Mucosa of descending colon (tissue), 3 donors: ENCODE measurements at places on chromosomes 5 and 9. TPM values are rescaled to one million over a fixed set of nuclear protein-coding genes. Genes with fewer than 3 reads are reported as not detected.

The KCNV2 gene
- not detected for total RNA-seq

The CCDC180 gene
- total RNA-seq: 5.6 TPM

DNA sequence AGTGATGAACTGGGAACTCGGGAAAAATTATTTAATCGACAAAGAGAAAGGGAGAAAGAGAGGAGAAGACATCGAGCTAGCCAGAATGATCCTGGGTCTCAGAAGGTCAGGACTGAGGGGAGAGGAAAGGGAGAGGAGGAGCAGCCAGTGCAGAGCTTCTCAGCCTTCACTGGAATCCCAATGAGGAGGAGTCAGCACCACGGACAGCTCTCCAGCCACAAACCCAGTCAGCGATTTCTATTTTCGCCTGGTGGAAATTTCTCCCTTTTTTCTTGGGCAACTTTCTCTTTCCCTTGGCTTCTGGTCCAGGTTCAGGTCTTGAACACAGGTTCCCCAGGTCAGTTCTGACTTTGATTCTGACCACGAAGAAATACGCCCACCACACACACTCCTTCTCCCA is 1.6 kb upstream of the BRINP1 start:
- DNase-seq: peak; percentile 67

DNA sequence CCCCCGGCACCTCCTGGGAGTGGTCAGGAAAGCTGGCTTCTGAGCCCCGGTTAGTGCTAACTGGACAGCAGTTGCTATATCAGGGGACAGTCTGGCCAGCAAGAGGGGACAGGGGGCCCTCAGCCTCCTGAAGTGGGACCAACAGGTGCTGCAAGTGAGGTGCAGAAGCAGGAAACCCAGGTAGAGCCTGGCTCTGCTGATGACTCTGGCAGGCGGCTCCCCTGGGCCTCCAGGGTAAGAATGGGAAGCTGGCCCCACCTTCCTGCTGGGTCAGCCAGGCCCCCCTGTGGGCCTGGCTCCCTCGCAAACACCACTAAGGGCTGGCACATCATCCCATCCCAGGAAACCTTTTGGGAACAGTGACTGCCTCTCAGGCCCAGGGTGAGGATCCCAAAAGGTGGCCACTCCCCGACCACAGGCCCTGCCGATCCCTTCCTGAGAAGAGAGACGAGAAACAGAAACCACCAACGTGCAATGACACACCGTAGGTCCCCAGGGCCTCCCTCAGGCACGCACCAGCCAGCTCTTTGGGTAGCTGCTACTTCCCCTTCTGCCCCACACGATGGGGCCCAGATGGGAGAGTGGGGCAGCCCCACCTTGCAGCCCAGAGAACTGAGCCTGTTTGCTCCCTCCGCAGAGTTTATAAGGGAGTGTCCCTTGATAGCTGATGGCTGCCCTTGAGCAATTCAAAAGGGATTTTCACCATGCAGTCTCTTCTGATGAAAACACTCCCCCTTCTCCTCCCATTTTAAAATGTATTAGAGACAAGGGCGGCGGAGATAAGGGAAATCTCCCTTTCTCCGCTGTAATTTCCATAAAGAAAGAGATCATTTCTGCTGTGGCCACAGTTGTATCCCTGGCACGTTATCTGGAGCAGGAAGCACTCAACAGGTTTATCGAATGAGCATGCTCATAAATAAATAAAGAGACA is 76.8 kb downstream of the STK10 start:
- DNase-seq: peak; percentile 73

The DOCK2 gene
- total RNA-seq: 7.2 TPM

DNA sequence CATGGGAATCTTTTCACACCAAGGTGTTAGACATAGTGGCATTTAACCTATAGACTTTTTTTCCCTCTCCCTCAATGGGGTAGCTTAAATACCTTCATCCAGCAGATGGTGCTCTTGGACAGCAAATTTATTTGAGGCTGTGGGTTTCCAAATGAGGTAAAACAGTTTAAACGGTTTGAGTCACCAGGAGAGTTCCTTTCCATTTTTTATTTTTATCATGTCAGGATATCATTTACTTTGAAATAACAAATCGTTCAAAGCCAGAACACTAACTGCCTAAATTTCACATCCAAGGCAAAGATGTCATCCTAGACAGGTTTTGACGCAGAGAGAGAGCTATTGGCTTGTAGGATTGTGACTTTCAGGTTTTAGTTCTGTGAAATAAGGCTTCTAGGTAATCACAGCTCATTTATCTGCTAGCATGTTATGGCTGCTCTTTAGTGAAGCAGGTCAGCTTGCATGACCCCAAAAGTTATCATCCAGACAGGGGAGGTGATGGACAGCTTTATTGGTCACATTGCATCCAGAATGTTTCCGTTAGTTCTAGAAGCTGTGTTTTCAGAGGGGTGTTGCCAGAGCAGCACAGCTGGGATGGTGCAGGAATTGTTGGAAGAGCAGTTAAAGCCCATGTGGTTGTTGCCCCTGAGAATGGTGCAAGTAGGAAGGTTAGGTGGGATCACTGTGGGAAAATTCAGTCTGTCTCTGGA is 69.8 kb downstream of the KDM4C start:
- no peak for DNase-seq

- DNase-seq: no peak
Observed at GRCh38 chr5:570886-571285, 41.3 kb upstream of the CEP72 start.

The PALM2AKAP2 gene
- total RNA-seq: 5.3 TPM

GRCh38 chr9:5041390-5042115 is 56.5 kb downstream of the JAK2 start:
- no peak for DNase-seq

The PCDHGA2 gene
- 3.8 TPM for total RNA-seq

GRCh38 chr9:113585085-113585442 is 121.5 kb downstream of the RGS3 start:
- no peak for DNase-seq

DNA sequence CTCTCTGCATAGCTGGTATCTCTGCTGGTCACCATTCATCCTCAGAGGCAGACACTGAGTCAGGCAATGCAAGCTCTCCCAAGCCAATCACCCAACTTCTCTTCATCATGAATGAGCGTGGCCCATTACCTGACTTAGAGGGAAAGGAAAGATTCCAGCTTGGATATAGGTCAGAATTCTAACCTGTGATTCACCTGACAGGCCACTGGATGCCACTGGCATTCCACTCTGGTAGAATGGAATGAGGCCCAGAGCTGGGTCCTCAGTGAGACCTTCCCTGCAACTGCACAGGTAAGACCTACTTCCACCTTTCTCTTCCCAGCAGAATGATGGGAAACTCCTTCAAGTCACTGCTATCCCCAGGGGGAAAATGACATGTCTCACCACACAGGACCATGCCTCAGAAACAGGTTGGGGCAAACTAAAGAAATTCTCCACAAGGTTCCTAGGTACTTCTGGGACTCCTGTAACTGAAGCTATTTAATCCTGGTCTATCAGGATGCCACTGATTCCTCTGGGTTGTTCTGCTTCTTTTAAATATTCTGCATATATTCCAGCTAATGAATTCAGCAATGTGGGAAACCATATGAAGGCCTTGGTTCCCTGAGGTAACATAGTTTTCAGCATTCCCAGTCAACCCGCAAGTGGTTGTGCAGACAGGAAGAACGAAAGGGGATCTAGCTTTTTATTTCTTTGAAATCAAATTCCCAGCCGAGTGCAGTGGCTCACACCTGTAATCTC is 62.0 kb downstream of the SUSD1 start:
- peak; percentile 52 for DNase-seq

The SAXO1 gene
- total RNA-seq: 0.24 TPM

The PCDH1 gene
- 159 TPM for total RNA-seq

The ANKRD20A1 gene
- total RNA-seq: 15.3 TPM

The RGS7BP gene
- 0.63 TPM for total RNA-seq

The LCN1 gene
- total RNA-seq: not detected

GRCh38 chr9:137449931-137450538 is 8.9 kb upstream of the ENTPD8 start:
- DNase-seq: peak; percentile 56

GRCh38 chr9:69940674-69941073 is 103.0 kb upstream of the MAMDC2 start:
- no peak for DNase-seq

The FSTL4 gene
- 0.77 TPM for total RNA-seq

DNA sequence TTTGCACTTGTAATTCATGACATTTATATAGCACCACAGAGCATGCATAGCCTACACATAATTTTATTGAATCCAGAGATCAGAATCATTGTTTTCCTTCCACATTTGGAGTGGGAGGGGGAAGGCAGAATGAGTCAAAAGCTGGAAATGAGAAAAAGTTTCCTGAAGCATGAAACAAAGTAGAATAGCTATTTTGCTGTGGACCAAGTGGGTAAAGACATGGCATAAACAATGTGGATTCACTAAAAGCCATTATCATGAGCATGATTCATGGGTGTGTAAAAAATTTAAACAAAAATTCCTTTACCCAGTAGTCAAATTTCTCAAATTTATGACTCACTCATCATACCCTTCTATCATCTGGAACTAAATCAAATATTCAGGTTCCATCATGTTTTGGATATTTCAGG is 97.9 kb downstream of the YIPF5 start:
- no peak for DNase-seq

DNA sequence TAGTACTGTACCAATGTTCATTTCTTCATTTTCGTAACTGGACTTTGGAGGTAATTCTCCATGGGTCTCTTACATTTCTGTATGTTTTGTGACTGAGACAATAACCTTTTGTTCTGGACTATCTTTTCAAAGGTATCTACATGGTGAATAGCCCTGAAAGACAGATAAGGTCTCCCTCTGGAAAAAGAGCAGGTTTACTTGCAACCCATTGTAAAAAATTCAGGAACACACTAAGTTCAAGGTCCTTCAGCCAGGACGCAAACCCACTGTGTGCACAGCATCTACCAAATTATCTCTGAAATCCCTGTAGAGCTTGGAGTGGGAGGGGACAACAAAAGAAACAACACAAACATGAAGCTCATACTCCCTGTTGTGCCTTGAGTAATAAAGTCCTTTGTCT is 8.3 kb downstream of the DTWD2 start:
- DNase-seq: no peak

- DNase-seq: no peak
Observed at GRCh38 chr9:20853866-20854265, 169.8 kb downstream of the FOCAD start.

GRCh38 chr5:7208938-7209337 is 187.0 kb upstream of the ADCY2 start:
- DNase-seq: no peak

- DNase-seq: no peak
Observed at GRCh38 chr5:89034588-89034987, 151.6 kb upstream of the MEF2C start.

The CHSY3 gene
- 0.52 TPM for total RNA-seq

GRCh38 chr5:32231929-32232328 is 57.8 kb upstream of the GOLPH3 start:
- DNase-seq: peak; percentile 31

DNA sequence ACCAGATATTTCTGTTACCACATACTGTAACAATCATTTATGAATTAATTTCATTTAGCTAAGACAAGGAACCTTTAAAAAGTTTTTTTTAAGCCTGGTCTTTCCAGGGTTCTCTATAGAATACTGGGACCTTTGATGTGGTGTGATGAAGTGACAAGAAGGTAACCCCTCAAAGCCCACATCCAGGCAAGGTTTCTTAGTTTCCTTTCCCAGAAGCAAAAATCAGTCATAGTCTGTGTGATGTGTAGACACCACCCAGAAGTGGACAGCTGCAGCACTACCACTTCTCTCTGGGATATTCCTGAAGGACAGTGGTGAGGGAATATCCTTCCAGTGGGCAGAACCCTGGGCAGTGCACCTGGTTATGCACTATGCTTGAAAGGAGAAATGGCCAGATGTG is 115.6 kb downstream of the TTC39B start:
- no peak for DNase-seq

- DNase-seq: no peak
Observed at GRCh38 chr5:154087260-154087659, 48.5 kb downstream of the MFAP3 start.

DNA sequence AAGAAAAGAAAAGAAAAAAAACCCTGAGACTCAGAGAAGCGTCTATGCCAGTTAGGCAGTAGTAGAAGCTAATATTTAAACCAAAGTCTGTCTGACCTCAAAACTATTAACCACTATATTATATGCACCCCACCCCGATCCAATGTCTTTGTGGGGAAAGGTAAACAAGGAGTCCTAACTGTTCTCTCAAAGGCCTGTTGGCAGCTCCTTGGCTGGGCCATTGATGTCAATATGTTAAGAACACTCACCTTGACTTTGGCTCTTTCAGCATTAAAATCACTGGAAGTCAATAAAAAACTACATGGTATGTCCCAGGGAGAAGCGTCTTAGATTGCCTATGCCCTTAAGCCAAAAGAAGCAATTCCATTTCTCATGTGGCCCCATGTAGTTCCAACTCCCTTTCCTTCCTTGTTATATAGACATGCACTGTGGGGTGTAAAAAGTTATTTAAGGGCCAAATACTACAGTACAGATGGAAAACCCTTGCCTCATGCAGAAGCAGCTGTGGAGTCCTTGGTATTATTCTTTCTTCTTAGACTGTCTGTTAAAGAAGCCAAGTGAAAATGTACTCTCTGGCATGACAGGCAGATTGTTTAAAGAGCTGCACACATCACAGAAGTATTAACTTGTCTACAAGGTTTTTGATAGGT is 308.6 kb upstream of the RPS23 start:
- no peak for DNase-seq

DNA sequence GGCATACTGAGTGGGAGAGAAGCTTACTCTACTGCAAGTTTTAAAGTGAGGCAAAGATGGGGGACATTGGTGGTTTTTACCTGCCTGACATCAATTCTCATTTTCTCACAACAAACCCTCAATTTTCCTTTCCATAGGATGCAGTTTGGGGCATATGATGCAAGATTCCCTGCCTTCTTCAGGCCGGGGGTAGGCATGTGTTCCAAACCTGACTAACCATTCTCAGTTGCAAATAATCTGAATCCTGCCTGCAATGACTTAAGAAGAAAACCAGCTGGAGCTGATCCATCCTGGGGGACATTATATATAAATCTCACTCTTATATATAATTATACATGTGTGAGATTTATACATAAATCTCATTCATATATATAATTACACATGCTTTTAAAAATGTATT is 223.6 kb upstream of the EFNA5 start:
- DNase-seq: no peak

The ADAMTSL1 gene
- total RNA-seq: 32.1 TPM

GRCh38 chr9:20289423-20290010 is 332.8 kb downstream of the MLLT3 start:
- DNase-seq: no peak

The ARHGEF28 gene
- 11.6 TPM for total RNA-seq

The REXO4 gene
- total RNA-seq: 18.7 TPM

- no peak for DNase-seq
Observed at GRCh38 chr9:69658987-69659675, 13.0 kb downstream of the APBA1 start.

- no peak for DNase-seq
Observed at GRCh38 chr5:51091816-51092215, 291.4 kb upstream of the ISL1 start.

The OR1K1 gene
- total RNA-seq: not detected

GRCh38 chr5:132008961-132009680 is 2.3 kb downstream of the ACSL6 start:
- DNase-seq: peak; percentile 25

- DNase-seq: no peak
Observed at GRCh38 chr9:32516241-32516640, 9.8 kb downstream of the RIGI start.

- DNase-seq: no peak
Observed at GRCh38 chr5:143957455-143957854, 145.5 kb downstream of the HMHB1 start.

- DNase-seq: no peak
Observed at GRCh38 chr5:76547891-76548524, 75.2 kb downstream of the F2RL2 start.

- no peak for DNase-seq
Observed at GRCh38 chr9:27799326-27799725, 226.0 kb upstream of the C9orf72 start.

- no peak for DNase-seq
Observed at GRCh38 chr5:53645078-53645477, 84.6 kb downstream of the NDUFS4 start.
